HFFc6 (cell line): ENCODE measurements at places on chromosomes 2 and 18. TPM values are rescaled to one million over a fixed set of nuclear protein-coding genes. Genes with fewer than 3 reads are reported as not detected.

DNA sequence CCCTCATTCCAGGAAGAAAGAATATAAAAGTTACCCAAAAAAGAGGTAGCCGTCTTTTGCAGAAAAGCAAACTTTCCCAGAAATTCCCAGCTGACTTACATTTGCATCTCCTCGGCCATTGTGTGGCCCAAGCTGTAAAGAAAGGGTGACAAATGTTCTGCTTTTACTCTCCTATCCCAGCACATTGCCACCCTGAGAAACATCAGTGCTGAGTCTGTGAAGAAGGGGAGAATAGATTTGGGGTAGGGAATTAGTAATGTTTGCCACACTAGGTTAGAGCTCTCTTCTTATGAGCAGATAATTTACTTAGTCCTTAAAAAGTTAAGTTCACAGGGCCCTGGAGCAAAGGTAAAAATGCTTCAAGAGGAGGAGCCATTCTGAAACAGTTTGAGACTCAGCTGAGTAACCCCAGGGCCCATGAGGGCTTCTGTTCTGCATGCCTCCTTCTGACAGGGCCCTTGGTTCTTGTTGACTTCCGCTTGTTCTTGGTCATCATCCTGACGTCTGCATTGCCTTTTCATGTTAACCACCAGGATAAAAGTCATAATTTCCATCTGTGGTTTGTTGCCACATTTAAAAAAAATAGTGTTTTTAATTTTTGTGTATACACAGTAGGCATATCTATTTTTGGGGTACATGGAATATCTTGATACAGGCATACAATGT, 550.7 kb downstream of the RNF144A start:
- no peak for DNase-seq

DNA sequence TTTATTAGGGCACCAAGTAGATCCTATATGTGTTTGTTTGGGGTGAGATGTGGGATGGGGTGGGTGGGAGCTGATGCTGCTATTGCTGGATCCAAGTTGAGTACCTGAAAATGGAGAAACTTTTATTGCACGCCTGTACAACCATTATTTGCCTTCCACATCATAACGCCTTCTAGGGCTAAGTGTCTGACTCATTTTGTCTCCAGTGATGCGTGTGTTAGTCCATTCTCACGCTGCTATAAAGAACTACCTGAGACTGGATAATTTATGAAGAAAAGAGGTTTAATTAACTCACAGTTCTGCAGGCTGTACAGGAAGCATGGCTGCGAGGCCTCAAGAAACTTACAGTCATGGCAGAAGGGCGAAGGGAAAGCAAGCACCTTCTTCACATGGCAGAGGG, 58.2 kb downstream of the KDM3A start:
- DNase-seq, result no peak

DNA sequence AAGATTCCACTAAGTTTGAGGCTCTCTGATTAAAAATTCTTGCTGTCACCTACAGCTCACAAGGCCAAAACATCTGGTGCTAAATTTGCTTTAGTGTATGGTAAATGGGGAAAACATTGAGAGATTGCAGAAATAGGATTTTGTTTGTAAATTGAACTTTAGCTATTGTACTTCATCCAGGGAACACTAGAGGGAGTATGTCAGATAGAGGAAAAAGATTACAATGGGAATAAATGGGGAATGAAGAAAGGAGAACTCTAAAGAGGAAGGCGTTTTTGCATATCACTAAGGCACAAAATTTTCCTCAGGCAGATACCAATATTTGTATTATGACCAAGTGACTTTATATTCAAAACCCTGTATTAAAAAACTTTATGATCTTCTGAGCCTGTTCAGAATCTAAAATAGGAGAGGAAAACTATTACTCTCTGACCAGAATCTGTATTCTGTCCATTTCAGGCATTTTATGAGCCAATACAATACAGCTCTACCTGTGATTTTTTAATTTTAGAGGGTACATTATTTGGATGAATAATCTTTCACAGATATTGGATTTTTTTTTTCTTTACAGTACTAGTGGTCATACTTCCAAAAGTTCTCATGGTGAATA, 52.3 kb upstream of the ITGB6 start:
- DNase-seq, result peak; percentile 30

DNA sequence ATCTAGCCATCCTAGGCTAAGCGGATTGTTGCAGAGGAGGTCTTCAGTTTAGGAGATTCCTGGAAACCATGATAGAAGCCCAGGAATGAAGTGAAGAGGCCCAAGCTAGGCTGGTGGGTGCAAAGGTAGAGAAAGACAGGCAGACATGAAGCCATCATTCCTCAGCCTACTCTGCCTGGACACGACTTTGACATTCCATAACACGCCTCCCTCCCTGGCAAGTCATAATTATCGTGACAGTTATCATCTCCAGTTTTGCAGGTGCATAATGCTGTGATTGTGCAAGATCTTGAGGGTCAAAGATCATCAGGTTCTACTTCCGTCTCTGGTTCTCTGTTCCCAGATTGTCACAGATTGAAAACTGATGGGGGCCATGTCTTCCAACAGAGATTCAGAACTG, 15.2 kb upstream of the FZD5 start:
- no peak for DNase-seq

Gene NIF3L1
- 16.3 to 25.4 TPM (median 21.1 TPM) in 3 replicates for total RNA-seq

DNA sequence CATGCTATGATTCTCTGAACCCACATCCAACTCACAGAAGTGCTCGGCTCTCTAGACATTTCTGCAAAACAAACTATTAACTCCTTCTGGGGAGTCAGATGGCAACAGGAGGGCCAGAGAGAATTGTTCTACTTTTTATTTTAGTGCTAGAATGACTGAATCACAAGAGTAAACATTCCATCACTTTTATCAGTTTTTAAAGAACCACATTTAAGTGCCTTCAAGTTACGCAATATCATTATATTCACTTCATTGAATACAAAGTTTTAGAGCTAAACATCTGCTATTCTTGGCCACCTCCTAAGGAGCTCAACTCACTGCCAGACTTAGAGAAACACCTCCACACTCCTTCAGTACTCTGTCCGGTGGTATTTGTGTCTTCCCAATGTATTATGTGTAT, 22.4 kb downstream of the B4GALT6 start:
- no peak for DNase-seq

DNA sequence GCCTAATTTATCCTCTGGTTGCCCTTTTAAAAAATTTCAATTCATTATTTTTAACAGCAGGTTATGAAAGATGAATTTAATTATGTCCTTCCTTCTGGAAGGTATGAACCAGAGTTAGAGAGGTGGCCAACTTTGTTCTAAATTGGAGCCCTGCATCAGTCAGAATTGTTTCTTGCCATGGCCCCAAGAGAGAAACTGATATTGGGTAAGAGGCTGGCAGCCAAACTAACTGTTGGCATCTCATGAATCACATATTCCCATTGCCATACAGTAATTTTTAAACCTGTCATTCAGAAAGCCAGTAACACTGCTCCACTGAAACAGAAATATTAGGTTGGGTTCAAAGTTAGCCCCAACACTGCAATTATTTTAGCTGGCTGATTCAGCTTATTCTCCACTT, 67.4 kb downstream of the SMAD2 start:
- DNase-seq, result no peak

Gene ARHGAP25
- not detected in 2 replicates for total RNA-seq

DNA sequence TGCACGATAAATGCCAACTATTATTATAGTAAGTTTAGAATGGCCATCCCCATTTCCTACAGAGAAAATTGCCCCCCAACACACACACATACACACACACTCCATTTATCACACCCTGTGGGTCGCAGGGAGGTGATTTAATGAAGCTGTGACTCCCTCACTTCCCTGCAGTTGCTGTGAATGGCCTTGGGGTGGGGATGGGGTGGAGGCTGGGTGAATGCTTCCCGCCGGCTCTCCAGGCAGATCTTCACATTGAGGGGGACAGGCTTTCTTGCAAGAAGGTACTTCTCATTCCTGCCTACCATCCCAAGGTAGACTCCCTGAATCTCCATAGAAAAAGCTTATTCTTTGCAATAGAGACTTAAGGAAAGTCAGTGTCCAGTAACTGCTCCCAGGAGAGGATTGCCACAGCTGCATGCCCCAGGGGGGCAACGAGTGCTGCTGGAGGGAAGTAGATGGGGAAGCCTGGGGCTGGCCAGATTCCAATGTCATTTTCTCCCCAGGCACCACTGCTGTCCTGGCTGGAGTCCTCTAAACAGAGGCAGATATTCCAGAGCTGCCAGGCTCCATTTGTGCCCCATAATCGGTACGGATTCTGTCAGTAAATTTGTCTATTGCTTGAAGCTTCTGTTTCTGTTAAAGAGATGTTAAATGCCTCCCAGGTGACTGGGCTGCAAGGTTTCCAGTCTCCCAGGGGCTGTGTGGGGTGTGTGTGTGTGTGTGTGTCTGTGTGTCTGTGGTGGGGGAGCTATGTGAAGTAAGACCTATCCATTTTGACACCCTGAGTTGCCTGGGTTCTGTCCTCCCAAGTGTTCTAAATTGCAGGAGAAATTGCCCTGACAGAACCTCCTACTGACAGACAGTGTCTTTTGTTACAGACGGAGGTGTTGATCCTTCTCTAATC, 265.5 kb downstream of the SRBD1 start:
- no peak for DNase-seq

Gene IL36G
- not detected in 3 replicates for total RNA-seq

GRCh38 chr18:13494871-13495445, 231.4 kb downstream of the FAM210A start:
- no peak for DNase-seq

GRCh38 chr2:117631152-117631945, 183.1 kb upstream of the DDX18 start:
- DNase-seq, result no peak

GRCh38 chr18:24677011-24677410, 216.6 kb downstream of the HRH4 start:
- DNase-seq, result peak; percentile 4

DNA sequence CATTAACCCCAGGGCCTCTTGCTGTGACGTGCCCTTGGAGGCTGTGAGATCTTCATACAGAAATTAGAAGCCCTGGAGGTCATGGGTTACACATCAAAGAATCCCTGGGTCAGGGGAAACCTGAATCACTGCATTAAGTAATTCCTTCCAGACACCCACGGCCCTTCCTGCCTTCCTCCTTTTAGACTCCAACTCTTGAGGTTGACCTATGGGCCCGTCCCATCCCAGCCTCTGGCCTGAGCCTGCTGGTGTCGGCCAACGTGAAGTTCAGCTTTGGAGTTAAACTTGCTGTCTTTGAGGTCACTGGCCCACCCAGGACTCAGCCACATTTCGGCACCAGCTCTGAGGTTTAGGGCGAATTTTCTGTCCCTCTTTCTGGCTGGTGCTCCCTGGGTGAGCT, 198.3 kb downstream of the ACKR3 start:
- DNase-seq, result no peak

Gene CHRNG
- total RNA-seq, result not detected in 2 replicates

DNA sequence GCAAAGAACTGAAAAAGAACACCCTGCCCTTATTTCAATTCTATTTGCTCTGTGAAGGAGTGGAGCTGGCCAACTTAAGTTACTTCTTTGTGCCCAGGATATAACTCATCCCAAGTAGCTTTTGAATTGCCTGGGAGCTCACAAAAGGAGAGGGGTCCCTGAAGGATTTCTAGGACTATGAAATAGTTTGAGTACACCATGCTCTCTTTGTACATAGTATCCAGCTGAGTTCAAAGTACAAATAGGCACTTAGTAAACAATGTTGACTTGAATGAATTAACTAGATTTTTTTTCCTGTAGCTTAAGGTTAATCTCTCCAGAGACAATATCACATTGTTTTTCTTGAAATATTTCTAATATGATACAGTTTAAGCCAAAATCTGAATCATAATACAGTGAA, 47.7 kb downstream of the ZC3H15 start:
- no peak for DNase-seq

Gene C1QL2
- total RNA-seq, result not detected in 2 replicates

DNA sequence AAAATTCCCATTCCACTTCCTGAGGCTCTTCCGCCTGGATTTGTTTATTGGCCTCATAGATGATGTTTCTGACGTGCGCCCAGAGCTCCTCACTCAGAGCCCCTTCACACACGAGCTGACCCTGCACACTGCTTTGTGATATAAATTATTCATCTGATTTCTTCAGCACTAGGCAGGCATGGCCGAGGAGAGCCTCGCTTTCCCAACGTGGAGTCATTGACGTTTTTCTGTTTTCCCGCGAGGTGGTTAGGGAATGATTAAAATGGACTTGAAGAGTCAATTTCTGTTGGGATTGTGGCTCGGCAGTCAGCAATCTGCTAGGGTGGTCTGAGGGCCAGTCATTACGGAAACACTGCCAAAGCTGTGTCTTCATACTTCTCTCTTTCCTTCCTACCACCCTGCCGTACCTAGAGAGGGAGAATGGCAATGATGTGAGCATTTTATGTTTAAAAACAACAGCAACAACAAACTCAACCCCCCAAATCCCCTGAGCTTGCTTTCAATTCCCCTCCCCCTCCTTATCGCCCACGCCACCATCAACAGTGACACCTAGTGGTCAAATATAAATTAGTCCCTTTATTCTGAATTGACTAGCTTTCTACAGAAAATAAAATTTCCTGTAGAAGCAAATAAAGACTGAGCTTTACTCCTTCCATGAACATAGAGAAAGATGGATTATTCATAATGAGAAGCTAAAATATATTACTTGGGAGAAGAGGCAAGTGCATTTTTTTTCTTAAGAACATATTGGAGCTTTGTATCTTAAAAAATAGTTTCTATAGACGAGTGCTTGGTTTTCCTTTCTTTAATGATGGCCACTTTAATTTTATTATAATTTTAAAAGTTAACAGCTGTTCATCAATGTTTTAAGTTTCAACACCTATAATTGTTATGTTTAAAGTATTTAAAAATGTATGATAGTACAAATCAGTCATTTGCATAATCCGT, 285.1 kb downstream of the MTX2 start:
- peak; percentile 48 for DNase-seq

- DNase-seq, result no peak
These were observed 219.6 kb downstream of the ETAA1 start for GRCh38 chr2:67616749-67617148.

GRCh38 chr2:7867867-7868266, 814.0 kb upstream of the ID2 start:
- no peak for DNase-seq

- no peak for DNase-seq
These were observed 254.4 kb downstream of the ZNF521 start for GRCh38 chr18:25097569-25098056.

DNA sequence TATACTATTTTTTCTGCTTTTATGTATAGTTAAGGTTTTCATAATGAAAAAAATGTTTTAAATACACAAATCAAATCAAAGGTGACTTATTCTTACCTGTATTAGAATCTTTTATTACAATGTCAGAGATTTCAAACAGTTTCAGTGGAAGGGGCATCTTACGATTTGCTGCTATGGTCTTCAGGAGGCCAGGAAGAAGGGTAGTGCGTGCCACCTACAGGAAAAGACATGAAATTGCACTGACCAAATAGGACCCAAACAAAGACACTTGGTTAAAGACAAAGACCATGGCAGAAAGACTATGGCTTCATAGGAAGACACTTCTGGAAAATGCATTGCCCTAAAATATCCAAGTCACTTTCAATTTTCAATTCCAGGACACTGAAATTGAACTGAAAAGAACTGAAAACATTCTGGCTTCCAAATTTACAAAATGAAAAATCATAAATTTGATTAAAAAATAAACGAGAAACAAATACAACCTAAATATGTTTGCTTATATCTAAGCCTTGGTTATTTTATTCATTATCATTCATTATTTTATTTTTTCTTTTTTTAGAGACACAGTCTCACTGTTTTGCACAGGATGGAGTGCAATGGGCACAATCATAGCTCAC, 42.1 kb downstream of the FARSB start:
- DNase-seq, result peak; percentile 31

Gene POLR1B
- total RNA-seq, result 17.8 to 27.5 TPM (median 23.1 TPM) in 3 replicates

Gene COBLL1
- total RNA-seq, result 25.8 to 49.7 TPM (median 38.1 TPM) in 3 replicates

Gene ESPNL
- 1.5 to 3.9 TPM (median 1.6 TPM) in 3 replicates for total RNA-seq
